ENCODE measurements at places on chromosomes 12 and 14.

DNA sequence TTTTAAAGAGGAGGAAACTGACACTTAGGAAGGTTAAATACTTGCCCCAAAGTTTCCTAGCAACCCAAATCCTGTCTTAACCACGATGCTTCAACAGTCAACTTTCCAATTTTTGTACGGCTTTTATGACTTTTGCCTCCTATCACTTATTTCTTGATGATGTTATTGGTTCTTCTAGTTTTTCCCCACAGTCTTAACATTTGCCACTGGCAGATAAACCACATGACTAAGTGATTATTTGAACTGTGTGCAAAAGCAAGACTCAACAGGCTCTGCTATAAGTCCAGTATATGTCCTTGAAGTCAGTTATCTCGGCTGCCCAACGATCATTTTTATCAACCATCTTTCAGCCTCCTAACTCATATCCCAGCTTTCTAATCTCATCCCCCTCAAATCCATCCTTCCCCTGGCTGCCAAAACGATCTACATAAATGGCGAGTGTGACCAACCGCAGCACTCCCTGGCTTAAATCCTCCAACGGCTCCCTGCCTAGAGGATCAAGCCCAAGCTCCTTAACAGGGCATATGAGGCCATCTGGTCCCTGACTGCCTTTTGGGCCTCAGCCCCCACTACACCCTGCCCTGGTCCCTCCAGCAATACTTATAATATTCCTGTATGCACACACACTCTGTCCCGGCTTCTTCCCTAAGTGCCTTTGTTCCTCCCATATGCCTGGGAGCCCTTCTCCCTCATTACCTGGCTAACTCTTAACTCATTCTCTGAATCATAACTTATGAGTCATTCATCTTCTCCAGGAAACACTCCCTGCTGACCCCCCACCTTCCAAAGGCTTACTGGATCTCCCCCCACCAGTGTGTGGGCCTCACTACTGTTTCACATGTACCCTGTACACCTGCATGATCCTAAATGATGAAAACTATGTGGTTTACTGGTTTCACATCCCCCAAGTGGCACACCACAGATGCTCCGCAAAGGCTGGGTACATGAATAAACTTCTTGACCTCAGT is 8.8 kb downstream of the VPS37B start:
- DNase-seq: peak; percentile 90

DNA sequence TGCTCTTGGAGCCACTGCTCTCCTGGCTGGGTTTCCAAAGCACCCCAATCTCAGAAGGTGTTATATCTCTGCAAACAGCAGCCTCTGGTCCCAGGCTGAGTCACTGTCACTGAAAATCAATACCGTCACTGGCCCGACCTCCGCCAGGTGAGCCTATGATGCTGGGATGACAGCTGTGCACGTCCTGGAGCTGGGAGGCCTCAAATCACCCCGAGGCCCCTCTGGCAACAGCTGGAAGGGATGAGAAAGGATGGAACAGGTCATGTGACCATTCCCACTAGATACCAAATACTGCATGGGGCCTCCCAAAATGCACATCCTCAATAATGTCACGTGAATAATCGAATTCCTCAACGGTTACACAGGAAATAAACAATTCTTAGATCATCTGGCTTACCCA is 190.8 kb downstream of the TTC7B start:
- DNase-seq: no peak

- DNase-seq: no peak
These were observed 167.4 kb downstream of the C12orf50 start for GRCh38 chr12:87861791-87862190.

GRCh38 chr14:87079416-87079815 is 913.6 kb downstream of the GALC start:
- no peak for DNase-seq

- DNase-seq: no peak
These were observed 73.9 kb downstream of the EP400 start for GRCh38 chr12:132023658-132024057.

GRCh38 chr12:41920355-41920754 is 224.3 kb downstream of the GXYLT1 start:
- no peak for DNase-seq

GRCh38 chr14:60241091-60241490 is 7.9 kb upstream of the PPM1A start:
- no peak for DNase-seq
